ENCODE measurements at places on chromosomes 6 and 20.

GRCh38 chr6:48318670-48319069 lies 207.7 kb upstream of the PTCHD4 start:
- DNase-seq: no peak

- DNase-seq: no peak
These were observed 189.5 kb downstream of the GMDS start for GRCh38 chr6:2055911-2056310.

- no peak for DNase-seq
These were observed 81.3 kb downstream of the TRERF1 start for GRCh38 chr6:42370323-42370985.

- DNase-seq: no peak
These were observed 37.0 kb upstream of the AIG1 start for GRCh38 chr6:143023695-143024094.

DNA sequence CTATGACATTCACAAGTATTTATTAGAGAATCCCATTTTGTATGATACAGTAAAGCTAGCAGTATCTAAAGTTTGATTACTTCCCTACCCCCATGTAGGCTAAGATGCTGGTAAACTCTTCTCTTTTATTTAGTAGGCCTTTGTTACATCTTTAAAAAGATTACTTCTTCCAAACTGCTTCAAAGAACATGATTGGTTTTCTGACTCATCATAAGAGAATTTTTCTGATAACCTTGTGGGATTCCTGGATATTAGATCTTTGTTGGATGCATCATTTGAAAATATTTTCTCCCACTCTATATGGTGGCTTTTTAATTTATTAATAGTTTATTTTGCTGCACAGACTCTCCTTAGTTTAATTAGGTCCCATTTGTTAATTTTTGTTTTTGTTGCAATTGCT lies 898.3 kb upstream of the ADGRB3 start:
- DNase-seq: no peak

- DNase-seq: no peak
These were observed 3.9 kb downstream of the ETV7 start for GRCh38 chr6:36383606-36384005.

Measured in NB4 (cell line).